ENCODE measurements at places on chromosomes 2 and 18. TPM values are rescaled to one million over a fixed set of nuclear protein-coding genes. Genes with fewer than 3 reads are reported as not detected.

ORC4 gene
- total RNA-seq, result 71.5 TPM

NOSTRIN gene
- total RNA-seq, result 14.9 TPM

GRCh38 chr2:33307659-33308270 lies 168.7 kb upstream of the RASGRP3 start:
- no peaks in the 10 kb centered on the region for H3K27me3 ChIP-seq
- no peak overlapping the region for H3K4me3 ChIP-seq
- DNase-seq, result no peak

DNA sequence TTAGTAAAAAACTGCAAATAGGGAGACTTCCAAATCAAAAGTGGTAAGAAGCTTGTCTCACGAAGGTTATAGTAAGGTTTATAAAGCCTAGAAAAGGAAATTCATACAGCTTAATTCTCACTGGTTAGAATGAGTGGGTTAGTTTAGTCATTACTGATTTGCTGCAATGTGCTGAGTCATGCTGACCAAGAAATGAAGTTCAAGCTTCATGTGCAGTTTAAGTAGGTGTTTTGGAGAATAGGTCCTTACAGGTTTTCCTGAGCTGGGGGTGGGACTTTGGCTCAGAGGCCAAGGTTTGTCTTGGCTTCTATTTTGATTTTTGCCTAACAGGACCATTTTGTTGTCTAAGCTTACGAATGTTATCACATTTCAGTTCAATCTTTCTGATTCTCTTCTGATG lies 15.1 kb downstream of the CLIP4 start:
- H3K27ac ChIP-seq, result no peak overlapping the region
- no peak for DNase-seq
- no peaks in the 10 kb centered on the region for H3K27me3 ChIP-seq
- no peaks in the 10 kb centered on the region for H3K36me3 ChIP-seq

GRCh38 chr2:101291973-101292372 lies 16.5 kb downstream of the RNF149 start:
- DNase-seq, result no peak
- H3K36me3 ChIP-seq, result peaks cover 49% of the 10 kb centered on the region
- H3K4me3 ChIP-seq, result no peak overlapping the region
- H3K27me3 ChIP-seq, result no peaks in the 10 kb centered on the region
- peaks cover 38% of the 10 kb centered on the region for H3K4me1 ChIP-seq

GRCh38 chr2:82748653-82749052 lies 1710.4 kb downstream of the SUCLG1 start:
- no peak overlapping the region for H3K4me3 ChIP-seq
- no peaks in the 10 kb centered on the region for H3K4me1 ChIP-seq
- no peak for DNase-seq
- no peaks in the 10 kb centered on the region for H3K27me3 ChIP-seq

DNA sequence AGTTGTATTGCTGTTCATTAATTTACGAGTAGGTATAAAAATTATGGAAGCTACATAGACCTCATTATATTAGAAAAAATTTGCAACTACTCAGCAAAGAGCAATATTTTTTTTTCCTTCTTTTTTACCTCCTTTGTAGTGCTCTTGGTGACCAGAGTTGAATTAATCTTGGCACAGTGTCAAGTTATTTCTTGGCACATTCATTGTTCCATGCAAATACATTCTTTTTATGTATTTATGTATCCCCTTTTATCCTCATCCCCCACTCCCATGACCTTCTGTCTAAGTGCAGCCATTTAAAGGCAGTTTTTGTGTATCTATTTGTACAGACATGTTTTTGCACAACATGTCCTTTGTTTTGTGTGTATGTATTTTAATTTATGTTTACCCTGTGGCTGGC lies 224.5 kb downstream of the CCDC102B start:
- DNase-seq, result no peak
- H3K4me1 ChIP-seq, result no peaks in the 10 kb centered on the region
- no peaks in the 10 kb centered on the region for H3K36me3 ChIP-seq

Data from spleen (tissue), 13 donors.